Psoas muscle (tissue), 8 donors: ENCODE measurements at places on chromosomes 4 and X. TPM values are rescaled to one million over a fixed set of nuclear protein-coding genes. Genes with fewer than 3 reads are reported as not detected.

Gene NCAPG
- 0.30 TPM for total RNA-seq

Gene ALG13
- 20.0 TPM for total RNA-seq

Gene ETDB
- total RNA-seq, result not detected

Gene ARHGAP36
- 1.1 TPM for total RNA-seq

DNA sequence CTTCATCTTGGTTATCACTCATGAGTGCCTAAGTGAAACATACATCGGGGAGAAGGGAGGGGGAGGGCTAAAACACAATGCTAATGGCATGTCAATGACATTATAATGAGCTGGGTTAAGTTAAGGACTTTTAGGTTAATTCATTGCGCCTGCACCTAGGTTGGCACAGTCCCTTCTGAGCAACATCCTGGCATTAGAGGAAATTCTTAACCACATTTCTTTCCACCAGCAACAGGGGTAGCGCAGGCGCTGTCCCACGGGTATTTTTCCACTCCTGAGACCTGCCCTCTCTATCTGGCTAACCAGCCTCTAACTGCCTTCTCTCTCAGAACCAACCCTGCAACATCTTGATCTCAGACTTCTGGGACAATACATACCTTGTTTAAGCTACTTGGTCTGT lies 39.0 kb upstream of the PROM1 start:
- no peak for DNase-seq

GRCh38 chr4:134201216-134202161 lies at the start of gene PABPC4L:
Gene PABPC4L, minus strand, starts transcription at chr4:134201789. Its CDS starts 770 bp downstream, at chr4:134201019.
- DNase-seq, result peak; percentile 26

- no peak for DNase-seq
Measured at GRCh38 chr4:15459706-15460105, 10.0 kb upstream of the CC2D2A start.
